ENCODE measurements at places on chromosomes 4 and X.
A peak's percentile ranks its signal among the peaks of the same experiment; 100 is the strongest.

DNA sequence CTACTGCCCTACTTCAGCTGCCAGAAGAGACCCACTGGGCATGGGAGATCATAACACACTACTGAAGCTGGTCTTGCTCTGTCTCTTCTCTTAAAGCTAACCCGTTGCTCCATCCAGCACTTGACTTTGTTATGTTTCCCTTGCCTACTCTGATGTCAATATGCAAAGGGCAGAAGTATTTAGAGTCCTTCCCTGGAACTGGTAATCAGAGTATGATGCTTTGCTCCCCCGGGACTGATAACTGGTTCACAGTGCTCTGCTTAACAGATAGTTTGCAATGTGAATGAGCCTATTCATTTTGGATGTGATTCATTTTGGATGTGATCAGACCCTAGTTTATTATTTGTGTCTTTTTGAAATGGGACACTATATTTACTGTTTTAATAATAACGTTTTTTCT, 12.3 kb upstream of the UCP1 start:
- no peak for DNase-seq

DNA sequence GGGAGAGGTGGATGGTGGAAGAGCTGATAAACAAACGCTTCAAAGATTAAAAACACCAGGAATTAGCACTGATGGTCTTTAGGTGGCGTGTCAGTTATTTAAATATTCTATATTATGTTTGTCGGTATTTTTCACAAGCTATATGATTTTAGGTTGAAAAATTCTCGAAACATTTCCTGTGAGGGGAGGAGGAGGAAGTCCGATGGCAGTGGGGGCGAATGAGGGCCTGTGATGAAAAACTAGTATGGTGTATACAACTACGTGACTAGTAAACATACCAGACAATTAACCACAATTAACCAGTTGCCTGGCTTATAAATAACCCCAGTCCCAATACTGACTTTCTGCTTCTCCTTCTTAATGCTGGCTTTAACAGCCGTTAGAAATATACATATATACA, 595 bp upstream of the NAP1L2 start:
- DNase-seq: peak; percentile 5

GRCh38 chrX:123425471-123425870, 241.4 kb downstream of the GRIA3 start:
- DNase-seq: no peak

DNA sequence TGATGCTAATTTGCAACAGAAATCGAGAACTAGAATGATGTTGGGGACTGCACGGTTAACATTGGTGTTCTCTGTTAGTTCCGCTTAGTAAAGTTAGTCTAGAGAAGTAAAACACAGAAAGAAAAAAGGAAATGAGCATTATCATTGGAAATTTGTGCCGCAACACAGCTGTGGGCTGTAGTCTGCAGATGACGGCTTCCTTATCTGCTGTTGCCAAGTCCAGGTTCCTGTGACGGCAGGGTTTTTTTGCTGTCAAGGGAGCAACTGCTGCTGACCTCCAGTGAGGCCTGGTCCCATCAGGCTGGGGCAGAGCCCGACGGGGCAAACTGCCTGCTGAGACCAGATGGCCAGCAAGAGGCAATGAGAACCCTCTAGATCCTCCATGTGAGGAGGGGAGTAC, 38.9 kb upstream of the PHEX start:
- no peak for DNase-seq

- no peak for DNase-seq
These were observed 786 bp upstream of the MAGEH1 start for GRCh38 chrX:55451141-55451540.
